Coronary artery (tissue), 2 donors: ENCODE measurements at places on chromosomes 3 and 15.
A peak's percentile ranks its signal among the peaks of the same experiment; 100 is the strongest.

GRCh38 chr3:98561727-98562521, 30.1 kb downstream of the GPR15 start:
- DNase-seq, result no peak

DNA sequence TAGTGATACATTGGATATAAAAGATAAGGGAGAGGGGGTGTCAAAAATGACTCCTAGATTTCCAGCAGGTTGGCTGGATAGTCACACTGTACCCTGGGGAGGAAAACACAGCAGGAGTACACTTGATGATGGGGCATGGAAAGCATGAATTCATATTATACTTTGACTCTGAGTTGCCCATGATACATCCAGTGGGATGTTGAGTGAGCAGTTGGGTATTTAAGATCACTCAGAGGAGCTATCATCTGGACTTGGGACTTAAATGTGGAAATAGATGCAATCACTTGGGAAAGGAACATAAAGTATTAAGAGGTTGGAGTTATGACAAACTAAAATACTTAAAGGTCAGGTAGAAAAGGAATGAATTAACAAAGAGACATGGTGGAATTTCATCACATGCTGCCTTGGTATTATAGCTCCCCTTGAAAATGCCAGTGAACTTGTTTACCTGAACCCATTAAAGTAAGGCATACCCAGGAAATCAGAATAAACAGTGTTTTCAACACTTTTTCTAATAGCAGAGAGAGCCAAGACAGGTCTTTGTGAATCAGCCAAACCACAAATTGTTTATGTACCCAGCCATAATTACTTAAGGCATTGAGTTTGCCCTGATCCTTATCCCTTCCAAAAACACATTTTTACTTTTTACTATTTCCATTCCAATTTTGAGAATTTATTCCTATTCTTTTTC, 49.9 kb upstream of the ABI3BP start:
- DNase-seq, result no peak

- no peak for DNase-seq
Observed at GRCh38 chr3:197694251-197694650, 42.5 kb downstream of the RUBCN start.

- no peak for DNase-seq
Observed at GRCh38 chr3:16840101-16840424, 44.7 kb upstream of the PLCL2 start.

DNA sequence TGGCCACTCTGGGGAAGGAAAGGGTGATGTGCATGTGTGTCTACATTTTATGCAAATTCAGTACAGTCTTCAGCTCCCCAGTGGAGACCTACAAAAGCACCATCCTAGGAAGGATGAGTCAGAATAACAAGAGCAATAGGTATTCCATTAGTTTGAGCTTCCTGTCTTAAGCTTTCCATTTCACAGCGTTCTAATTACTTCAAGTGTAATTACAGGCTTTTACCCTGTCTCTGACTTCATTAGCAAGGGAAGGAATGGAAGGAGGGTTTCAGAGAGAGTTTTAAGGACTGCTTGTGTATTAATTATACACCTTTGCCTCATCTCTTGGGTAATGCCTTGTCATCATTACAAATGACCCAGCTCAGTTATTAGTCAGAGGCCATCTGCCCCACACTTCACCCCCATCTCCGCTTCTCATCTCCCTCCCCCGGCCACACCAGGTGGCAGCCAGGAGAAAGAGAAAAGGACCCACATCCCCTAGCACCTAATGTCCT, 202.8 kb upstream of the MRPL3 start:
- no peak for DNase-seq

GRCh38 chr15:60525341-60526039, 46.5 kb upstream of the ICE2 start:
- no peak for DNase-seq

DNA sequence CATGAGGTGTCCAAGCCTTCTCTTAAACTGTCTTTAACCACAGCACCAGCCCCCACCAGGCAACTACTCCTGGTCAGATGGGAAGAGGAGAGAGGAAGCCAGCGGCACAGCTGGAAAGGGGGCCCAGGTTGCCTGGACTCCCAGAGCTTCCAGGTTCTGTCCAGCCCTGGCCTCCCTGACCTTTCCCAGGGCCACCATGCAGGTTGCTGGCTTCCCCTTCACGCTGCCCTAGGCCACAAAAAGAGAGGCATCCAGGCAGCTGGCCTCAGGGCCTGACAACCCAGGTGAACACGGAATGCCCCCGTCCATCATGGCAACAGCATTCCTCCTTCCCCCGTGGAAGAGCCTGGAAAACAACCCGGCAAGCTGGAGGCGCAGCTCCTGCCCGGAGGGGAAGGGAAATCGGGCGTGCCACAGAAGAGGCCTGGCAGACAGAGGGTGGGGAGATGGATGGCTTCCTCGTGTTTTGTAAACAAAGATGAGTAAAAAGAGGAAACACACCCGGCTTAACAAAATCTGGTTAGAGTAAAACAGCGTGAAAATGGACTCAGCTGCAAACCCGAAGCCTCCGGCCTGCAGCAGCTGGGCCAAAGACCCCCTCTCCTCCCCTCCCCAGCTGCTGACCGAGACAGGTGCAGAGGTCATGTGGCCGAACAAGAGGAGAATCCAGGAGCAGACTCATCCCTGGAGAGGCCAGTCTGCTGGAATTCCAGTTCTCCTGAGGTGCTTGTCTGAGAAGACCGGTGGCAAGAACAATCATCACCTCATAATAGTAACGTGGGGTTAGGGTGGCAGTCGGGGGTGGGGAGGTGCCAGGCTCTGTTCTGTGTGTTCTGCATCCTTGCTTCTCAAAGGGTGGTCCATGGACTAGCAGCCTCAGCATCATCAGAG, 15.5 kb downstream of the BMF start:
- DNase-seq, result no peak

DNA sequence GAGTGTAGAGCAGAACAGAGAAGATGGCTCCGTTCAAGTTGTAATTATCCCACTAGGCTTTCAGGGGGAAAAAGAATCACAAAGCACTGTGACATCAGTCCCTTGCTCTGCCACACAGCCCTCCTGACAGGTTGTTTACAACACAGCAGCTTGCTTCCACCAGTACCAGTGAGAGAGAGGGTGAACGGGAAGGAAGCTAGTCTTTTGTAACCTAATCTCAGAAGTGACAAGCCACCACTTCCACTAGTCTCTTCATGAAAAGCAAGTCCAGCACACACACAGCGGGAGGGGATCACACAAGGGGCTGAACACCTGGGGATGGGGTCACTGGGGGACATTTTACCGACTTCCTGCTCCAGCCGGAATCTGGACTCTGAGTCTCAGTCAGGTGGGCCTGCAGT, 86.3 kb downstream of the FAM81A start:
- no peak for DNase-seq

DNA sequence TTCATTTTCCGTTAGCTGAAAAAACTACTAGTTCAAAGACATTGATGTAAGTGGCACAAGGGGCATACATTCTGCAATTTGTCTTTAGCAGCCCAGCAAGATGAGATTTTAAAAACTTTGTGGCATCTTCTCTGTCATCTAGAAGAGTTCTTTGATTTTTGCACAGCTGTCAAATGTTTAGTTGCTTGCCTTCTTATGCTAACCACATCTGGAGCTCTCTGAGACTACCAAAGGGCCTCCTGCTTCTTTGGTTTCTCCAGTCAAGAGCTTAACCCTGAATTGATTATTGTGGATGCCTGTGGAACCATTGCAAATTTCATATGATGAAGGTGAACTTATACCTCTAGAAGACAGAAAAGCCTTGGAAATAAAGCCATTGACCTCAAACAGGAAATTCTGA, 468.7 kb upstream of the RGMA start:
- DNase-seq, result no peak

GRCh38 chr15:64642875-64643274, 132.5 kb downstream of the RBPMS2 start:
- DNase-seq, result no peak

GRCh38 chr3:16455966-16456365, 57.5 kb downstream of the RFTN1 start:
- no peak for DNase-seq

- no peak for DNase-seq
Observed at GRCh38 chr15:31269816-31270575, 56.6 kb upstream of the KLF13 start.

GRCh38 chr3:94046533-94046932, 16.2 kb downstream of the DHFR2 start:
- no peak for DNase-seq

DNA sequence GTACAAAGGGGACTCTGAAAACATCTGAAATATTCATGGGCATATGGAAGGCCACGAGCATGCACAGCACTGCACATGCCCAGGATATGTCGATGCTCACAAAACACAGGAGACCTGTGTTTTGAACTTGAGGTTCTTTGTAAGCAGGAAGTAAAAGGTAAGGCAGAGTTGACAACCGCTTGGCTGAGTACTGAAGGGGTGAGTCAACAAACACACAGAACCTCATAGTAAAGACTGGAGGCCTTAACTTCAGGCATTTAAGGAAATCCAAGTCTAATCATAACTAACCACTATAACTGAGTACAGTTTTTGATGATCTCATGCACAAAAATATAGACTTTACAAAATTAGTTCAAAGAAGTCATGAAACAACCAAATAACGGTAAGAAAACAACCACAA, 80.6 kb downstream of the MYO9A start:
- DNase-seq, result no peak

DNA sequence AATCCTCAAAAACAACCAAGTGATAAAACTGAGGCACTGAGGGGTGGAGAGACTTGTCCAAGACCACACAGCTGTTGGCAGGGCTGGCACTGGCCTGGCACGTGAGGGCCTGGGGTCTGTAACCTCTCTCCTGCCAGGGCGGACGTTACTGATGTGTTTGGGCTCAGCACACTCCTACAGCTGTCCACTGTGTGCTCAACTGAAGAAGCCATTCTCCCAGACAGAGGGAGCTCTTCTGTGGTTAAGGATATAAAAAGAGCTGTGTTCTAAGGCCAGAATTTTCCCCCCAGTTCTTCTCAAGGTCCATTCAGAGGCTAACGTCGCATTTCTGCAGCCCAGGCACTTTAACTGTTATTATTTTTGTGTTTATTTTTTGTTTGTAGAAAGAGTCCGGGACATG, 429.0 kb upstream of the ATP11B start:
- DNase-seq, result no peak

DNA sequence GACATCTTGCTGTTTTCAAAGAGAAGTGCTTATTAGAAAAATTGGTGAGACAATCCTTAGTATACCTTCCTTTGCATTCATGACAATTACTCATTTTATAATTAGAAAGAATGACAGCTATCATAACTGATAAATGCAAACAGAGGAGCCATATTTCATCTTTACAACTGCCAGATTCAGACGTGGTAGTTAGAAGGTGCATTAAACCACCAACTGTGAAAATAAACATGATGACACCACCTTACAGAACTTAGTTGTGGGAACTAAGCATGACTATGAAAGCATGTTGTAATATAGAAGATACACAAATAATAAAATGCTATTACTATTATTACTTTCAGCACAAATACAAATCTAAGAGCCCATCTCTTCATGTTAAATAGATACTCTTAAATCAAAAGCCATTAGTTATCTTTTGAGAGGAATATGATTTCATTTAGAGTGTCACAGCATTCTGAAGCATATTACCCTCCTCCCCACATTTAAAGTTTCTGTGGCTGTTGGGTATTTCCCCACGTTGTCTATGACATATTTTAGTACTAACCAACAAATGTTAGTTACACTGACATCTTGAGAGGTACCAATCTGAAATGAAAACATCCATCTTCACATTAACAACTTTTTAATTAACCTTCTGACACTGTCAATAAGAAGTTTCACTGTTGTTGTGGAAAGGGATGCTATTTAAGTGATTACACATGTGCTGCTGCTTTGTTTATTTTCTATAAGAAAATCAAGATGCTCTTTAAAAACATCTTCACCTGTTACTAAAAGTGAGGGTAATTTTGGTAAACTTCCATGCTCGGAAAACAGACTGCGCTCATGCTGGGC, 163.8 kb downstream of the LSAMP start:
- DNase-seq, result no peak

DNA sequence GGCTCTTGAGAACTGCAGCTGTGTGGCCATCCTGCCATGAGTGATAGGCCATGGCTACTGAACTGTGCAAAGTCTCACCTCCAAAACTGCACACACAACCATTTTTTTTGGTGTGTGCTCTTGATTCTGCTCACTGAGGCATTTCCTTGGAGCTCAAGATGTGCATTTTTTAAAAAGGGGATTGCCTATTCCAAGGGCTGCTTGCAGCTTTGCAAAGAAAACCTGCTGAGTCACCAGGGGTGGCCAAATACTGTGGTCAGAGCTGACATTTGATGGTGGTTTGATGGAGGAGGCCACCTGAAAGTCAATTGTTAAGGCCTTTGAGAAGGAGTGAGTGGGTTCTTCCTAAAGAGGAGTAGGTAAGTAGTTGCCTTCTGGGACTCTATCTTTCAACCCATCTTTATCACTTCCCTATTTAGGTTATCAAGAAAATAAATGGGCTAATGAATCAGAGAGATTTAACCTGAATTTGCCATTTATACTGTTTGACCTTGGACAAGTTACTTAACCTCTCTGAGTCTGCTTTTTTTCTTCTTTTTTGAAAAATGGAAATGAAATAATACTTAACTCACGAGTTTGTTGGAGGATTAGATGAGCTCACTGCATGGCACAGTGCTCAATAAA, 87.9 kb downstream of the CHST2 start:
- DNase-seq, result no peak

DNA sequence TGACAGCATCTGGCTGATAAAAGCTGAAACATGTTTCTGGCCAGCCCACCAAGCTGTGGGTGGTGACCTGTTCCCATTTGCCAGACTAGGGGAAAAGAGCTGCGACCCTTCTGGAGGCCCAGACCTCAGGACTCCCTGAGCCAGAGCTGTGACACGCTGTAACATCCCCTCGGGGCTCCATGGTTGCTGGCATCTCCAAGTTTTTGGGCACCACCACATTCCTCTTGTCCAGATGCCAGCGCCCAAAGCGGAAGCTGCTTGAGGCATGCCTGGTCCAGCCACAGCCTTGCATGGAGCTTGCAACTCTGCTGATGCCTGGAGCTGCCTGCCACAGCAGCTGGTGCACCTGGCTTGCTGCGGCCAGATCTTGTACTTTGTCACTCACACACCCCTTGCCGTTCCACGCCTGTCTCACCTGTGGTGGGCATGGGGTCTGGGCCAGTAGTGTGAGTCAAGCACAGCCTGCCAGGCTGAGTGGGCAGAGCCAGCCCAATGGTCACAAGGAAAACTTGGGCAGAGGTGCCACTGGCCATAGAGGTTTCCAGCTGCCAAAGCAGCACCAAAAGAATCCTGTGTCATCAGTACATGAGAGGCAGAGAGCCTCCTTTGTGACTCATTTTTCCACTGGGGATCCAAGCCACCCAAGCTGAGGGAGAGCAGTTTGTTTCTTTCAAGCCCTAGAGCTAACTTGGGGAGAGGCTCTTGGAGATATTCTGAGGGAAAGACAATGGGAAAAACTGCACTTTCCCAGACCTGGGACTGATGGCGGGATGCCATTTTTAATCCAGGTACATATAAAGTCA, 45.7 kb upstream of the PTX3 start:
- DNase-seq, result no peak

GRCh38 chr15:85031944-85032558, 50.4 kb downstream of the PDE8A start:
- no peak for DNase-seq

GRCh38 chr3:44712455-44713075, at the start of gene ZNF502:
TSS of gene ZNF502 (plus strand) at chr3:44712660. CDS start at chr3:44720262, 7,602 bp downstream.
- peak; percentile 87 for DNase-seq

- no peak for DNase-seq
Observed at GRCh38 chr3:53694046-53694445, 152.2 kb downstream of the CHDH start.
